ENCODE measurements at places on chromosomes 12 and 14. TPM values are rescaled to one million over a fixed set of nuclear protein-coding genes. Genes with fewer than 3 reads are reported as not detected.

CALCOCO1 gene
- total RNA-seq = 316 TPM

DNA sequence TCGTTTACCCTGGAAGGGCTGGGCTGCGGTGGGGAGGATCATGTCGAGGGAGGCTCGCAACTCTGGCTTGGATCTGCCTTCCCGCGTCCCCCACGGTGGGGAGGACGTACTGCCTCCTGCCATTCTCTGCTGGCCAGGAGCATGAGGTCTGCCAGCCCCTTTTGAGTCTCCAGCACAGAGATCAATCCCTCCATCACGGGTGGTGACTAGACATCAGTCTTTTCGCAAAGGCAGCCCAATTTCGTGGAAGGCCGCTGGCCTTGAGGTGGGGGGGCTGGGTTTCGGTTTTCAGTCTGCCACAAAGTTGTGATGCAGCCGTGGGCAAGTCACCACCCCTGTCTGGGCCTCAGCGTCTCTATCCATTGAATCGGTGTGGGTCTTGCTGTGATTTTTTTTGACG lies 62.2 kb downstream of the PRMT8 start:
- no peak for DNase-seq

GRCh38 chr14:99986396-99986795 lies 78.8 kb upstream of the EVL start:
- DNase-seq = no peak

GRCh38 chr14:75542588-75543091 lies 20.4 kb downstream of the BATF start:
- DNase-seq = peak; percentile 88

Data from suprapubic skin (tissue), 4 donors.